Ascending aorta (tissue), 2 donors: ENCODE measurements at places on chromosomes 12 and 14.
A peak's percentile ranks its signal among the peaks of the same experiment; 100 is the strongest.

DNA sequence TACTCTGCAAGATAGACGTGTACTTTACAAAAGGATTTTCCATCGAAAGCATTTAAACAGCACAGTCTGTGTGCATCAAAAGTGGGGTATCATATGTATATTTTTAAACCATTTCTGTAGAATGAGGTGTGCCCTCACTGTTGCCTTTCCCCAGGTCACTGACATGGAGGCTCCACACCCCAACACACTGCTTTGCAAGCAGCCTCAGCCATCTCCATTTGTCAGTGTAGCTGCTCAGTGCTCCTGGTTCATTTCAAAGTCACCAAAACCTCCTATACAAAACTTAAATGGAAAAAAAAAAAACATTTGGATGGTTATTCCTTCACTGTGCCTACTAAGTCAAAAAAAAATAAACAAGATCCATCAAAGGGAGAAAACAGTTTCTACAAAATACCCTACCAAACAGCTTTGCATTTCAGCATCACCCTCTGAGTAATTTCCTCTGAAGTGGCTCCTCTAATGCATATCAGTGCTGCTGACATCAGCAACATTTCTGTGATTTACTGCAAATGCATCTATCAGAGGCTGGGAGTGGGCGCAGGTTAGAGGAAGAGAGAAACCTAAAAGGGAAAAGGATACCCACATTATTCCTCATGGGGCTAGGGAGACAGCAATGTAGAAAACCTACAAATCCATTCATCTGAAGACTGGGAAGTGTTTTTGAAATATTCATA lies 46.0 kb downstream of the KCNK10 start:
- no peak for DNase-seq

- no peak for DNase-seq
These were observed 6.2 kb downstream of the ANKRD13A start for GRCh38 chr12:110005319-110005973.

GRCh38 chr12:116002890-116003536 lies 274.5 kb downstream of the MED13L start:
- no peak for DNase-seq

- no peak for DNase-seq
These were observed 13.8 kb downstream of the KITLG start for GRCh38 chr12:88566430-88566829.

- no peak for DNase-seq
These were observed 1.6 kb downstream of the CMKLR1 start for GRCh38 chr12:108337235-108338223.

DNA sequence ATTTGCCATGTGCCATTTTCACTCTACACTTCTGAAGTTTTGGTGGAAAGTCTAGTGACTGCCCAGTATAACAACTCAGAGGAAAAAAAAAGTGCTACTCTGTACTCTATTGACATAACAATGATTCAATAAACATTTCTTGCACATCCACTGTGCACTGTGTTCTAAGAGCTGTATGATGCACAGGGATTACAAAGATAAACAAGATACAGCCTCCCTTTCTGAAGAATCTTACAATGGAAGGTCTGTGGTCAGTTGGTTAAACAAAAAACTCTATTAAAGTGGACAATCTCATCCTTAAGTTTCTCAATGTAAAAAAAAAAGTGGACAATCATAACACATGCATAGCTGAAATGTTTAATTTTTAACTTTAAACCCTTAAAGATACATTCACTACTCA lies 105.7 kb upstream of the RASSF8 start:
- no peak for DNase-seq

GRCh38 chr12:124893792-124894516 lies 20.5 kb downstream of the UBC start:
- no peak for DNase-seq

DNA sequence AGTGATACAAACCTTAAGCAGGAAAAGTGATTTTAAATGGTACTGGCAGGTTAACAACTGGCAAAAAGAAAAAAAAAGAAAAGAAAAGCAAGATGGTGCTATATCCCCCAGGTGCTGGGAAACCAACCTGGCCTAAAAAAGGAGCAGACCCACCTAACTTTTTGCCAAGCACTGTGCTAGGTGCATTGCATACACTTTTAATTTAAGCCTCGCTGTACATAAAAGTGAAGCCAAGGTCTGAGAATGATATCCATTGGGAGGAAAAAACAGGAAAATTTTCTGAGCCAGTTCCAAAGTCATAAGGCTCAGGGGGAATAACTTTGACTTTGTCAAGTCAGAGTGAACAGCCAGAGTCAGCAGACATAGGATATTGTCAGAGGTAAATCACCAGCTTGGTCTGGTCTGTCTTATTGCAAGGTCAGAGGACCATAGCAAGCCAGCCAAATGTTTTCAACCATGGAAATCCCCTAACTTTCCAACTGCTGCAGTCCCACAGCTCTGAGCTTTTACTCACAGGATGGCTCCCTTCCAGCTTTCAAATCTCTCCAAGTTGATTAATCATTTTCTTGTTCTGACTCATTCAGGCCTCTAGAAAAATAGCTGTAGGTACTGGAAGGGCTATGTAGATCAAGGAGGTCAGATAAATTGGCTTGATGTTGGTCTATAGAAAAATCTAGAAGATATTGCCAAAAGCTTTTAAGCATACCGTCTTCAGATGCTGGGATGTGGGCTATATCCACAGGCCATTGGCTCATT lies 412.9 kb downstream of the RAD51B start:
- no peak for DNase-seq

DNA sequence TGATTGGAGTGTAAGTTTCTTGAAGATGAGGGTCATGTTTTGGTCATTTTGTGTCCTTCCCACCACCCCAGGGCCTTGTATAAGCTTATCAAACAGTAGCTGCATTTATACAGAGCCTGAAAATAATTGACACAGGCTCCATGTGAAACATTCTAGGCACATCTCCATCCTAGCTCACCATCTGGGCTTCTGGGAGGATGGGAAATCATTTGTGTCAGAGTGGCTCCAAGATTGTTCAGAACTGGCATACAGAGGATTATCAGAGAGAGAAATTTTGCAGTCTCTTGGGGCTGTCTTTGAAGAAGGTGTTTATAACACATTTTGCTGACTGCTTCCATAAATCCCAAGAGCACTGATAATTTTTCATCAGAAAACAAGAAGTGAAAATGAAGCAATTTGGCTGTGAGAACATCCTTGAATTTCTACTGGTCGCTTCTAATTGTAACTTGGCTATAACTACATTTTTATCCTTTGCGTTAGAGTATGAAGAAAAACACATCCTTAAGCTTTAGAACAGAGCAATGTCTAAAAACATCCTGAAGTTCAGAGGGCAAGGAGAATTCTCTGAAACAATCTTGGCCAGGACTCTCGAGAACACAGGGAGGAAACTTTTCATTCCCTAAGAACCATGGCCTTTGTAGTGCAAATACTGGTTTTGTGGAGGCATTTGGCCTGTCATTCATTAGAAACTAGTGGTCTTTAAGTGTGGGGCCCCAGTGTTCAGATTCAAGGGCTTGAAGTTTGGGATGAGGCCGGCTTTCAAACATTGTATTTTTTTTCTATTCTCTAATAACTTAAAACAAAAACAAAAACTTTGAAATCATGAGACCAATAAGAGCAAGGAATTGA lies 151.1 kb downstream of the DACT1 start:
- DNase-seq, result no peak

- DNase-seq, result no peak
These were observed 82.9 kb downstream of the PAPOLA start for GRCh38 chr14:96584907-96585671.

GRCh38 chr12:42552822-42553221 lies 36.7 kb downstream of the PRICKLE1 start:
- DNase-seq, result no peak

DNA sequence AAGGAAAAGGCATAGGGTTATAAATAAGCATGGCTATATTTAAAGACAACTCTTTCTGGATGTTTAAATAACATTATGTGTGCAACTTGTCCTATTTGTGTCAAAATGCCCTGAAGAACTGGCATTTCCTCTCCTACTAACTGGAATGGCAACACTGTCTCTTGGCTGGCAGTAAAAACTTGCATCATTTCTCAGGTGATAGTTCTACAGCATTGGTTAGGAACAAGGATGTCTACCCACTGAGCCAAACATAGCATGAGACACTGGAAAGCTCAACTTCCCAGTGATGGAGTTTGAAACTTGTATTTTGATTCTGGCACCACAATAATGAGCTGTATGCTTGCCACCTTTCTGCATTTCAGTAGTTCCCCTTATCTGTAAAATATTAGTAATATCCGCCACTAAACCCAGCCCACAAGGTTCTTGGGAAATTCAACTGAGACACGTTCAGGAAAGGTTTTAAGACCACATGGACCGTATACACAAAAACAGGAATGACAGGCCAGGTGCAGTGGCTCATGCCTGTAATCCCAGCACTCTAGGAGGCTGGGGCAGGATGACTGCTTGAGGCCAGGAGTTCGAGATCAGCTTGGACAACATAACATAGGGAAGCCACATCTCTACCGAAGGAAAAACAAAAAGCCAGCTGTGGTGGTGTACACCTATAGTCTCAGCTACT lies 5.1 kb downstream of the SLC38A2 start:
- DNase-seq, result no peak

DNA sequence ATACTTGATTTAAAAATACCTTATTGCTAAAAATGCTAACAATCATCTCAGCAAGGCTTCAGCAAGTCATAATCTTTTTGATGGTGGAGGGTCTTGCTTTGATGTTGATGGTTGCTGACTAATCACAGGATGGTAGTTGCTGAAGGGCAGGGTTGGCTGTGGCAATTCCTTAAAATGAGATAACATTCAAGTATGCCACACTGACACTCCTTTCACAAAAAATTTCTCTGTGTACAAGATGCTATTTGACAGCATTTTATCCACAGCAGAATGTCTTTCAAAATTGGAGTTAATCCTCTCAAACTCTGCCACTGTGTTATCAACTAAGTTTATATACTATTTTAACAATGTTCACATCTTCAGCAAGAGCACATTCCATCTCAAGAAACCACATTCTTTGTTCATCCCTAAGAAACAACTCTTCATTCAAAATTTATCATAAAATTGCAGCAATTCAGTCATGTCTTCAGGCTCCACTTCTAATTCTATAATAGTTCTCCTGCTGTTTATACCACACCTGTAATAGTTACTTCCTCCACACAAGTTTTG lies 16.1 kb downstream of the SCAF11 start:
- DNase-seq, result no peak

DNA sequence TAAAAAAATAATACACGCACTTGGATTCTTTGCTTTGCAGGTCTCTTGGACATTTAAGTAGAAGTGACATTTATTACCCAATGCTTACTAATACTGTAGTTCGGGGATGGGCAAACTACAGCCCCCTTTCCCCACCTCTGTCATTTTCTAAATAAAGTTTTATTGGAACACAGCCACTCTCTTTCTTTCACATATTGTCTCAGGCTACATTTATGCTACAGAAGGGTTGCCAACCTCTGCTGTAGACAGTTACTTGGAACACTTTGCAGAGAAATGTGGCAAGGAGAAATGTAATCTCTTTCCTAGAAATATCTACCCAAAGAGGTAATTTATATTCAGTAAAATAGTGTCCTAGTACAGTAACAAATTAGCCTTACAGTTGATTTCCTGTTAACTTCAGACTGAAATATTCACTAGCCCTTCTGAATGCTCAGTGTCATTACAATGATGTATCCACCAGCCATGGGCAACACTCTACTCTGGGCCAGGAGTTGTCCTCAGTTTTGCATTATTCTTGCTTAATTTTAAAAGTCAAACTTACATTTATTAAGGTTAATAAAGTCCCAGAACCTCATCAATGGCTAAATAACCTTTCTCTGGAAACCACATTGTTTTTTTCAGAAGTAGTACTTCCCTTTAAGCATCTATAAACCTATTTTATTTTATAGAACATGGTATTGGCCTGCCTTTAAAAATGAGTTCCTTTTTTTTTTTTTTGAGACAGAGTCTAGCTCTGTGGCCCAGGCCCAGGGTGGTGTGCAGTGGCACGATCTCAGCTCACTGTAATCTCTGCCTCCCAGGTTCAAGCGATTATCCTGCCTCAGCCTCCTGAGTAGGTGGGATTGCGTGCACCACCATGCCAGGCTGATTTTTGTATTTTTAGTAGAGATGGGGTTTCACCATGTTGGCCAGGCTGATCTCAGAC lies 269.6 kb upstream of the AMIGO2 start:
- DNase-seq, result no peak

DNA sequence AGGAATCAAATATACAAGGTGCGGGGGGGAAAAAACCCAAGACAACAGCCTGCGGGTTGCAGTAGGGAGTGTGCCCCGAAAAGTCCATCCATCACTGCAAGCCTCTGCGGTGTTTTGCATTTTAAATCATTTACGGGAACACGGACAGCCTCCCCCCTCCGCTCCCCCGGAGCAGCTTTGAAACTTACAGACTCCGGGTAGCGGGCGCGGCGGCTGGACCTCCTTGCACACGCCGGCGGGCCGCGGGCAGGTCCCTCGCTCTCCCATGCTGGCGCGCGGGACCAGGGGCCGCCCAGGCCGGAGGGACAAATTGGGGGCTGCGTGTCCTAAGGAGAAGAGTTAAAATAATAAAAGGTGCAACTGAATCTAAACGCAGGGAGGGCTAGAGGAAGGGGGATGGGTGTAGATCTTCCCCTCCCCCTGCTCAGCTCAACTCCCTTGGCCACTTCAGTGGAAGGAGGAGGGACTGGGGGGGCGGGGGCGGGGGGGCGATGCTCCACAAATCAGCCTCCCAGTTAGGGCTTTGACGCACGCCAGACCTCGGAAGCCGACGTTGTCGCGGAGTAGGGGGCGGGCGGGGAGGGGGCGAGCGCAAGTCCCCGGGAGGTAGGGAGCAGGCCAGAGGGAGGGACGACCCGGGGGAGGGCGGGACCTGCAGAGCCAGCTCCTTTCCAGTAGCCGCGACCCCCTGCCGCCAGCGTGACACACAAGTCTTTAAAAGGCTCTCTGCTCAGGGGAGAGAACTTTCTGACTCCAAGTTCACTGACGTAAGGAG lies at the start of gene KCNJ8:
TSS of gene KCNJ8 (minus strand) at position 349 of the 775 bp plus-strand sequence. CDS start 1,090 bp downstream, outside the sequence.
- DNase-seq, result peak; percentile 58

DNA sequence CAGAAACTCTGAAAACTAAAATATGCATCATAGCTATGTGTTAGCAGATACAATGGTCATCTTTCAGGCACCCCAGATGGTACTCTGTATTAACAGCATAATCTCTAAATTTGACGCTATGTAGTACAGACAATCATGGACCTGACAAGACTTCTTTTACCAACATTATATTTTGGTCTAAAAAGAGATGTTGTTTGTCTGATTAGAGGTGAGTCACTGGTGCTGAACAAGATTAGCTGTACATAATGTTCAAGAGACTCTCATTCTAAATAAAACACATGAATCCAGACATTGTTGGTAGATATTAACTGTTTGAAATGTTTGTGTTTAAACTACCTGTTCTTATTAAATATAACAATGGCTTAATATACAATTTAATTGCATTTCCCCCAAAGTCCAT lies 146.4 kb upstream of the LMNTD1 start:
- DNase-seq, result no peak

GRCh38 chr14:63290741-63291430 lies 27.8 kb downstream of the GPHB5 start:
- no peak for DNase-seq

- no peak for DNase-seq
These were observed 7.2 kb downstream of the EEA1 start for GRCh38 chr12:92921877-92922276.

GRCh38 chr12:127162902-127163301 lies 1104.1 kb upstream of the TMEM132C start:
- no peak for DNase-seq

GRCh38 chr12:50524621-50525020 lies 19.8 kb downstream of the DIP2B start:
- no peak for DNase-seq

- DNase-seq, result no peak
These were observed 315.0 kb downstream of the SEC23A start for GRCh38 chr14:38788060-38788459.
